ENCODE measurements at places on chromosomes 5 and 9.

DNA sequence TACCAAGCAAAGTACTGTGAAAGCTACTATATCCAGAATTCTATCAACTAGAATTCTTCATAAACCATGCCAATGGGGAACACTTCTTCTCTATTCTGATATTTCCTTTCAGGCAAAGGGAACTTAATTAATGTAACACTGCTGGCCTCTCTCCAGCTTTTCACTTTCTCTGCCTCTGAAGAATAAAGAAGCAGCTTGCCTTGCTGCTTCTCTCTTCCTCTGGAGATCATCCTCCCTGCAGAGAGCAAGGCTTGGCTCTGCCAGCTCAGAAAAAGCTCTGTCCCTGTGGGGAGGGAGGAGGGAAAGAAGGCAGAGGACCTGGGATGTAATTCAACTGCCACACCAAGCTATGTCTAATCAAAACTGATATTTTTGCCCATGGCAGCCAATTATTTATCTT, 6.5 kb downstream of the CTNND2 start:
- no peak for DNase-seq

GRCh38 chr9:17757816-17758215, 178.9 kb downstream of the SH3GL2 start:
- DNase-seq: peak; percentile 40

DNA sequence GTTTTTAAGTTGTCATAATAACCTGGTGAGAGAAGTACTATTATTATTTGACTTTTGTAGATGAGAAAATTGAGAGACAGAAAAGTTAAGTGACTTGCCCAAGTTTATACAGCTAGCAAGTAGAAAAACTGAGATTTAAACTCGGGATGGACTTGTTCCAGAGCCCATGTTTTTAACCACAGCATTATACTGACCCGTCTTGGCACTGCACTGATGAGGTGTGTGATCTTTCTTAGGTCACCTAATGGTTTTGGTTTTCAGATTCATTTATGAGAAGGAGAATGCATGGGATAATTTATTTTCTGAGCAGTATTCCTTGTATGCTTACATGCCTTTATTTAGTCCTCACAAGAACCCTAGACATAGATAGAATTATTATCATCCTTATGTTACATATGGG, 201.8 kb upstream of the CDKN2B start:
- no peak for DNase-seq

DNA sequence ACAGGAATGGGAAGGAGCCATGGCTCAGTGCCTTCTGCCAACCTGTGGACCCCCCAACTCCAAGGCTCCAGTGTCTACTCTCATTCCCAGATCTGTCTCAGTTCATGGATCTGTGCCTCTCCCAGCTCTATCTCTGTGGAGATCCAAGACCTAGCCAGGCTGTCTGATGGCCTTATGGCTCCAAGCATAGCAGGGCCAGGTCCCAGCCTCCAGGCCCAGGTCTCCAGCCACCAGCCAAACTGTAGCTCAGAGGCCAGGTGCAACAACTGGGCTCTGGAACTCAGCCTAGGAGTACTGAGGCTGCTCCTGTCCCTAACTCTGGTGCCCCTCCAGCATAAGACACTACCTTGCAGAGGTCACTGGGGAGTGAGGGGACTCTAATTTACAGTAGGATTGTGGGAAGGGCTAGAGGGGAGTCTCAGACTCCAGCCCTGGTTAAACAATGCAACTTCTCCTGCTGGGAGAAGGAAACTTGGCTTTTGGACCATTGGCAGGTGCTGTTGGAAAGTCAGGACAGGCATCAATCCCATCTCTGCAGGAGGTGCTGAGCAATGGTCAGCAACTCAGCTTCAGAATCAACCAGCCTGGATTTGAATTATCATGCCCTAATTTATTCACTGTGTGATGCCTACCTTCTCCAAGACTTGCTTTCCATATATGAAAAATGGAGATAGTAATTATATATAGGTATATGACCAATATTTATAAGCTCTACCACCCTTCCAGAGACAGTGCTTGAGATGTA, 63.0 kb downstream of the PCDH1 start:
- no peak for DNase-seq

DNA sequence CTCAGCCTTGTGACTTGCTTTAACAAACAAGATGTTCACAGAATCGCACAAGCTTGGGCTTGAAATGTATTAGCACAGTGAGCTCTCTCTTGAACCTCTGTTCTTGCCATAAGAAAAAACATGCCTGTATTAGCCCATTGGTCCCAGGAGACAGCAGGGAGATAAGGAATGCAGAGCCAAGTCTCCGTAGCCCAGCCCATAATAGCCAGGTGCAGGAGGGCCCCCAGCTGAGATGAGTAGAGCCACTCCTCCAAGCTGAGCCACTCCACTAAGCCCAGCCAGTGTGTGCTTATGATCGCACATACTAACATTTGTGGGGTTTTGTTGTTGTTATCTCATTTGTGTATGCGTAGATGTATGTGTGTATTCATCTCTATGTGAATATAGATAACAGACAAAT, 21.6 kb upstream of the SVEP1 start:
- no peak for DNase-seq

GRCh38 chr5:40436535-40437237, 243.0 kb upstream of the PTGER4 start:
- no peak for DNase-seq

GRCh38 chr9:131635285-131635684, 90.0 kb downstream of the PRRT1B start:
- DNase-seq: peak; percentile 99

- no peak for DNase-seq
Measured at GRCh38 chr9:138058181-138058580, 180.6 kb downstream of the CACNA1B start.

Data from renal cortical epithelial cell (primary cell).